ENCODE measurements at places on chromosomes 4 and X.
A peak's percentile ranks its signal among the peaks of the same experiment; 100 is the strongest.

DNA sequence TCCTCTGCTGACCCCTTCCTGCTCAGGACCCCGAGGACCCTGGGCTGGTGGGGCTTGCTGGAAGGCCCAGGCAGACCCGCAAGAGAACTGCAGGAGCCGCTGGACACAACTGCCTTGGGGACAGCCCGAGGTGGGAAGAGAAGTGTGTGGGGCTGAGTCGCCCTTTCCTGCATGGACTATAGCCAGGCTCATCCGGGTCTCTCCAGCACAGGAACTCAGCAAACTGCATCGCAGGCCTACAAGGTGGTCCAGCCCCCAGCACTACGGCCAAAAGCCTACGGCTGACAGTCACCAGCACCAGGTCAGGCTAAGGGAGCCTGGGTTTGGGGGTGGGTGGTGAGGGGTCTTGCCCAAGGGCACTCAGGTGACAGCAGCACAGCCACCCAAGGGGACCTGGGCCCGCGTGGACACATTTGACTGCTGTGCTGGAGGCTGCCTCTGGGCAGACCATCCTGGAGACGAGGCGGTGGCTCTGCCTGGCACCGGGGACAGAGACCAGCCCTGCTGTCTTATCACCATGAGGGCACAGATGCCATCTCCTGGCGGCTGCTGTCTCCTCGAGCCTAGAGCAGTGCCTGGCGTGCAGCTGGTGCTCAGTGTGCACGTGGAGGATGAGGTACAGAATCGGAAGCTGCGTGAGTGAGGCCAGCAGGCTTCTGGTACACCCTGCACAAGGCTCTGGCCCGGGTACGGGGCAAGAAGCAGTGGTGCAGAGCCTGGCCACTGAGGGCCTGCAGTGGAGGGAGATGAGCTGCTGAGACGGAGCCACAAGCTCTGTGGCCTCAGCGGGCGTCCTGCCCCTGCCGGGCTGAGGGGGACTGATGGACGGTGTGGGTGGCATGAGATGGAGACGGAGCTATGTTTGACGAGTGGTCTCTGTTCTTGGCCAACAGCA, 15.1 kb downstream of the LRPAP1 start:
- no peak for DNase-seq

GRCh38 chr4:78971326-78971725, 32.1 kb upstream of the PAQR3 start:
- DNase-seq: no peak

- DNase-seq: peak; percentile 2
Observed at GRCh38 chrX:69387567-69388487, 116.3 kb upstream of the NALF2 start.

GRCh38 chr4:181559637-181560036, 683.6 kb upstream of the TENM3 start:
- DNase-seq: no peak

- no peak for DNase-seq
Observed at GRCh38 chr4:147732518-147733235, 789 bp downstream of the ARHGAP10 start.

GRCh38 chr4:145867406-145867805, 71.2 kb downstream of the ZNF827 start:
- DNase-seq: no peak
